ENCODE measurements at places on chromosomes 12 and 14. TPM values are rescaled to one million over a fixed set of nuclear protein-coding genes. Genes with fewer than 3 reads are reported as not detected.
A peak's percentile ranks its signal among the peaks of the same experiment; 100 is the strongest.

- DNase-seq: no peak
Observed at GRCh38 chr12:125304029-125304428, 238.8 kb downstream of the AACS start.

GRCh38 chr14:60768602-60769001 is 34.0 kb downstream of the MNAT1 start:
- DNase-seq: no peak

DNA sequence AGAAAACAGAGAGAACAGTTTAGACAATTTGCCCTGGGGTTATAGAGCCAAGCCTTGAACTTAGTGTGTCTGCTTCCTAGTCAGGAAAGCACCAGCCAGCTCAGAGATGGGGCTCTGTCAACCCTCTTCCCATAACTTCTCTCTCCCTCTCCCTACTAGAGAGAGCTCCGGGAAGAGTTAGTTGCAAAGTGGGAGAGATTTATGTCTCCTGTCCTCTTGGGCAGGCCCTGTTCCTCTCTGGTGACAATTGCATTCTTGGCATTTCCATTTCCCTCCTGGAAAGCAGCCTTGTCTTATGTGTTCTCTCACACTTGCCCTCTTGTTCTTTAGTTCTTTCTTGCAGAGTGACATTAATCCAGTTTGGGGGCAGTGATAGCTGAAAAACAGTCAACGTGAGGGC is 42.1 kb upstream of the TUNAR start:
- DNase-seq: no peak

DNA sequence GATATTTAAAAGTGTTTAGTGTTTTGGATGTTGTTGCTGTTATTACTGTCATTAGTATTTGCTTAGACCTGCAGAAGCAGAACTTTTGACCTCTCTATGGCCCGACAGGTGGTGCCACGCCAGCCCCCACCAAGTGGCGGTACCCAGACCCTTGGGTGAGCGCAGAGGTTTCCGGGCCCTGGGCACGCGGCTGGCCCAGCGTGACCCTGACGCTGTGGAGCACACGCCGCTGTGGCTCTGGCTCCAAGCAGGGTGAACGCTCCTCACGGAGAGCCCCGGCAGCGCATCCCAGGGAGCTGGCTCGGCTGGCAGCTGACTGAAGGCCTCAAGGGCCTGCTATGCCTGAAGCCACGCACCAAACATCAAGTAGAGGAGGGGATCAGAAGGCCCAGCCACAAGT is 22.6 kb downstream of the SLC25A47 start:
- DNase-seq: no peak

- DNase-seq: no peak
Observed at GRCh38 chr12:52884526-52885293, 20.2 kb downstream of the KRT8 start.

DNA sequence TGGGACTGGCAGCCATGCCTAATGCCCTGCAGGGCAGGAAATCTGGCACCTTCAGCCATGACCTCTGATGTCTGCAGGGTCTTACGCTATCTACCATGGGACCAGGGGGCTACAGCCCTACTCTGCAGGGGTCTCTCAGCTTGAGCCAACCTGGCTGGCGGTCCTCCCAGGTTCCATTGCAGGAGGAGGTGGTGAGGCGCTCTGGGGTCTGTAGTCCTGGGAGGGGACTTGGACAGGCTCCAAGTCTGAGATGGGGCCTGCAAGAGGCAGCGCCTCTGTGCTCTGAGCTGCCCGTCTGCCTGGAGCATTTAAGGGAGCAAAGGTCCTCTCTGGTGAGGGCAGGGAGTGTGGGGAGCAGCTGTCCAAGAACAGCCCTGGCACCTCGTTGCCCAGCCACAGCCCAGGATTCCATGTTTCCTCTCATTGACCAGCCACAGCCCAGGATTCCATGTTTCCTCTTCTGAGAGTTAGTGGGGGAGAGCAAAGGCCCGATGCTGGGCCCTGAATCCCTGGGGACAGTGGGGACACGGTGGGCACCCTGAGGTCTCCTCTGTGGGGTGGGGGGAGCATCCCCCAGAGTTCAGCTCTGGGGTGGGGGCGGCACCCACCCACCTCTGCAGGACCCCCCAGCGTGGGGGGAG is 655 bp downstream of the PLD4 start:
- no peak for DNase-seq

- DNase-seq: no peak
Observed at GRCh38 chr14:92532490-92533163, 19.0 kb downstream of the RIN3 start.

DNA sequence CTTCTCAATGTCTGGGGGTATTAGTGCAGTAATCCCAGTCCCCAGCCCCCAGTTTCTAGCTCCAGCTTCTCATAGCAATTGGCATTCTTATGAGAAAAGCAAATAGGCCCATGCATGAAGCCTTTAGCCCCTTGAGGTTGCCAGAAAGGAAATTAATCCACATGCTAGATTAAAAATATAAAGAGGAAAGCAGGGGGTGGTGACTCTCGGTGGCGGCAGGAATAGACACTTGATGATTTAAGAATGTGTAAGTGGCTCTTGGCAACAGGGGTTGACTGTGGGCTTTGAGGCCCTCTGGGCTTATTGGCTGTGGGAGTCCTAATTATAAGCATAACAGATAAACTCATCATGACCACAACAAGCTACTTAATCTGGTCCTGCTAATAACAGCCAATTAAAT is 1367.3 kb upstream of the FLRT2 start:
- no peak for DNase-seq

- DNase-seq: peak; percentile 12
Observed at GRCh38 chr12:132343294-132344004, 14.1 kb upstream of the GALNT9 start.

GRCh38 chr14:98903371-98903770 is 368.6 kb downstream of the BCL11B start:
- no peak for DNase-seq

GRCh38 chr14:75277008-75277814 is 1.4 kb upstream of the FOS start:
- DNase-seq: no peak

DNA sequence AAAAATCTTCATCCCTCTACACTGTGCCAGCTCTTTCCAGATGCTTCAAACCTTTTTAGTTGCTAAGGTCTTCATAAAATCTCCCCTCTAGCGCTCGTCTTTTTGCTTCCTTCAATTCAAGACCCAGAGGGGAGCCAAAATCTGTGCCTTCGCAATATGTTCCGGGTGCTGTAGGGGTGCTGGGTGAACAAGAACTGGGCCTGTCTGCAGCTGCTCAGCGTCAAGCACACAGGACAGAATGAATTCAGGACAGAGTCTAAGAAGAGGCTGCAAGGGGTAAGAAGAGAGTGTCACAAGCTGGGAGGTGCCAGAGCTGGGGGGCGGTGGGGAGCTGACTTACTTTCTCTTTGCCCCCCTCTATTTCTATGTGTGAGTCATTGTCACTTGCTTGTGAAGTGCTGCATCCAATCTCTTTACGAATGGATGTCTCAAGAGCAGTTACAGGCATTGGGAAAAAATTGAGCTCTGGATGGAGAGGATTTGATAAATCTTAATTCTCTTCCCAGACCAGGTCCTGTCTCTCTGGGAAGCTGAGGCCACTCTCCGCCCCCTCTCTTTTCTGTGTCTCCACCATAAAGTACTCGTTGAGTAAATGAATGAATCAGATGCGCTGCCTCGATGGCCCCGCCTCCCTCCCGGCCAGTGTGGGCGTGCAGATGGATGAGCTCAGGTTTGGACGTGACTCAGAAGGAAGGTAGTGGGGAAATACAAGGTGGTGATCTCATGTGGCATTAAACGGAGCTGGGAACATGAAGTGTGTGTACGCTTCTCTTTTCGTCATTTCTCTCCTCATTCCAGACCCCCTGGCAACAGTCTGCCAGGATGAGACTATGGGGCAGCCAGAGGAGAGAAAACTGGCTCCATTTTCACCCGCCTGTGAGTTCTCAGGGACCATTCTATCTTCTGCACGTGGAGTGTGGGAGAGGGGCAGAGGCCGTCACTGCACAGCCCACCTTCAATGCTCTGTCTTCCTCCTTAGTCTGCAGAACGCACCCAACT is 91.3 kb downstream of the TSPAN9 start:
- DNase-seq: peak; percentile 84

- DNase-seq: no peak
Observed at GRCh38 chr14:93705513-93706156, 82.7 kb downstream of the PRIMA1 start.

GRCh38 chr12:4270831-4271716 is 2.5 kb upstream of the CCND2 start:
- DNase-seq: no peak

DNA sequence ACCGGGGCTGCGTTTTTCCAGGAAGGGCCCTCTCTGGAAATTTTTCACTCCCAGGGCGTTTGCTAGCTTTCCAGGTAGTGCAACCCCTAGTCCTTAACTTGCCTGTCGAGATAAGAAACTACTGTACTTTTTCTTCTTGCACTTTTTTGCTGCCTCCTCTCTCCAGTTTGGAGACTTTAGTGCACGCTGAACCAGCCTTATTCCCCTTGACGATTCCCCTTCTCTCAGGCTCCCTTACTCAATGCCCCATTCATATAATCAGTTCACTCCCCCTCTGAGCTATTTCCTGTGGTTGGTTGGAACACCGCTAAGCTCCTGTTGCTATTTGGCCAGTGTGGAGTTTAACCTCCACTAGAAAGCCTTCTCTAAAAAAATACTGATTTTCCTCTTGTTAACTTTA is 682 bp downstream of the CREBL2 start:
- DNase-seq: peak; percentile 12

GRCh38 chr12:93944201-93944600 is 204.2 kb upstream of the PLXNC1 start:
- no peak for DNase-seq

- no peak for DNase-seq
Observed at GRCh38 chr12:64840949-64841717, 16.7 kb downstream of the TBC1D30 start.

- DNase-seq: no peak
Observed at GRCh38 chr12:112979041-112979680, 842 bp downstream of the OAS2 start.

- no peak for DNase-seq
Observed at GRCh38 chr14:29317423-29317822, 550.8 kb downstream of the FOXG1 start.

DNA sequence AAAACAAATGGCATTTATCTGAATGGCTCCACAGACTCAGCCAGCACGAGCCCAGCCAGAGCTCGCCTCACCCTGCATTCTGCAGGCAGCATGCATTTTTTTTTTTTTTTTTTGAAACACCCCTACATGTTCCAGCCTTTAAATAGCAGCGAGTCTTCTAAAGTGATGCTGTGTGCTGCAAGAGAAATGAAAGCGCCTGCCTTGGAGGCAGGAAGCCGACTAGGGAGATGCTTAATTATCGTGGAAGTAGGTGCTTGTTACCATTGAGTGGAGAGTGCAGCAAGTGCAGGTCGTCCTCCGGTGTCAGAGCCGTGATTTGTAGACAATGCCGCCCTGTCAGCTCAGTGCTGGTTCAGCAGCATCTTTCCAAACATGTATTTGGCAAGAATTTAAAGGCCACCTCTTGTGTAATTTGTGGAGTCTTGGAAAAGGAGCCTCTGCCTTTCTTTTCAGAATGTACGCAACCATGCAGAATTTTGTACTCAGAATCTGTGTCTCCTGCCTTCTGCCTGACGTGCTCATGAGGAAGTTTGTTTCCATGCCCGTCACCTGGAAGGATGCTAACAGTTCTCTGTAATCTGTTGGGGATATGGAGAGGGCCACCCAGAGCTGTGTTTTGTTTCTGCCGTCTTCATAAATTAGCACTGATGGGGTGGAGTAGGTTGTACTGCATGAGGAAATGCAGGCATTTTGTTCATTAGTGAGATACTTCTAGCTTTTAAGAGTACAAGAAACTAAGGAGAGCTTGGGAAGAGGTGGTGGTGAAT is 345.9 kb upstream of the RGS6 start:
- DNase-seq: peak; percentile 10

DNA sequence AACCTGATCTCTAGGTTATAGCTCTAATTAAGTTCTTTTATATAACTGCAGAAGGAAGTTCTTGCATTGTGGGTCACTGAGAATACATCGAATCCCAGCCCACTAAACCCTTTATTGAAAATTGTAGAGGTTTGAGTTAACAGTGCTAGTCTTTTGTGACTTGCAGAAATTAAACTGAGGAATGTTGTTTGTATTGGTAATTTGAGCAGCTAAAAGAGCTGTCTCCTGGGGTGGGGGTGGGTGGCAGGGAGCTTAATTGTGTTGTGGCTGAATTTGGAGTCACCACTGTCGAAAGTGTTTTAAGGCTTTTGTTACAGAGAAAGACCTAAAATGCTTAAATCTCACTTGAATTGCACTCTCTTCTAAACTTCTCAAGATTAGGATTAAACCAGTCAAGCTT is 3.2 kb upstream of the COX8C start:
- no peak for DNase-seq

SLC41A2 gene
- 34.7 TPM for total RNA-seq

MYH6 gene
- total RNA-seq: not detected

SLC7A8 gene
- total RNA-seq: 2.5 TPM

DTX1 gene
- 2.8 TPM for total RNA-seq

RTL1 gene
- not detected for total RNA-seq

PTPRB gene
- total RNA-seq: 2.3 TPM
